ENCODE measurements at places on chromosomes 5 and 9.
A peak's percentile ranks its signal among the peaks of the same experiment; 100 is the strongest.

- no peaks in the 10 kb centered on the region for H3K27me3 ChIP-seq
- no peak for DNase-seq
- peaks cover 9% of the 10 kb centered on the region for H3K36me3 ChIP-seq
- H3K4me1 ChIP-seq: peaks cover 6% of the 10 kb centered on the region
These were observed 19.7 kb downstream of the KDM3B start for GRCh38 chr5:138372225-138372624.

GRCh38 chr9:115596021-115596745, 478.2 kb upstream of the TNC start:
- H3K27ac ChIP-seq: no peak overlapping the region
- H3K27me3 ChIP-seq: no peaks in the 10 kb centered on the region
- H3K4me1 ChIP-seq: peaks cover 5% of the 10 kb centered on the region
- no peak overlapping the region for H3K4me3 ChIP-seq

DNA sequence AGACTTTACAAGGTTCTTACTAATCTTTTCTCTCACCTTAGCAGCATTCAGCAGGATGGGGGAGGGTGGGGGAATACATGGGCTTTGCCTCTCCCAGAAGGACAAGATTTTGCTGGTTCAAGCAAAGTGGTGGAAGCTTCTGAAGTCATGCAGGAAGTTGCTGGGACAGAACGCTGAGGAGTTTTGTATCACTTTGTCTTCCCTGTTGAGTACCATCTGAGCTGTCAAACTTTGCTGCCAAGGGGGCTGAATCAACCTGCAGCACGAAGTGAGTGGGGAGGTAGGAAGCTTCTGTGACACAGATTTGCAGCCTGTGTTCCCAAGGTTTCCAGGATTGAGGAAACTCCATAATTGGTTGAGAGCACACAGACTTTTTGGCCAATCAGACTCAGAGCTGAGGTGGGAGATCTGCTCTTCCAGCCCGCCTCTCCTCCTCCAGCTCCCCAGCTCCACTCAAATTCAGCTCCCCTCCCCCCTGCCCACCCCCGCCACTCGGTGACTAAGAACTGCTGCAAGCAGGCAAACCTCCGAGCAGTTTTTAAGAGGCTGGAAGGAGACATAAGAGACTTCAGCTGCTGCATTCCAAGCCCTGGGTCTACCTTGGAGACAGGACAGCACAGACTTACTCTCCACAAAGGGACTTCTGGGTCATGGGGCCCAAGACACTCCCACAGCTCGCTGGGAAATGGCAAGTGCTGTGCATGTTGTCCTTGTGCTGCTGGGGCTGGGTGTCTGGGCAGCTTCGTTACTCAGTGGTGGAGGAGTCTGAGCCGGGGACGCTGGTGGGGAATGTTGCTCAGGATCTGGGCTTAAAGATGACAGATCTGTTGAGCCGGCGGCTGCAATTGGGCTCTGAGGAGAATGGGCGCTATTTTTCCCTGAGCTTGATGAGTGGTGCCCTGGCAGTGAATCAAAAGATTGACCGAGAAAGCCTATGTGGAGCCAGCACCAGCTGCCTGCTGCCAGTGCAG, at the start of gene PCDHGC5:
Gene PCDHGC5, plus strand, starts transcription at position 491 of the 971 bp plus-strand sequence. Its CDS starts 160 bp downstream, at position 651.
- H3K4me3 ChIP-seq: no peak within 1 kb of the TSS
- H3K27me3 ChIP-seq: peaks cover 9% of the 10 kb centered on the region
- H3K4me1 ChIP-seq: peaks cover 21% of the 10 kb centered on the region
- peak within 1 kb of the TSS; percentile 7 for H3K27ac ChIP-seq

GRCh38 chr9:16458696-16459420, 411.6 kb downstream of the BNC2 start:
- H3K27ac ChIP-seq: no peak overlapping the region
- no peak overlapping the region for H3K4me3 ChIP-seq
- no peaks in the 10 kb centered on the region for H3K27me3 ChIP-seq

DNA sequence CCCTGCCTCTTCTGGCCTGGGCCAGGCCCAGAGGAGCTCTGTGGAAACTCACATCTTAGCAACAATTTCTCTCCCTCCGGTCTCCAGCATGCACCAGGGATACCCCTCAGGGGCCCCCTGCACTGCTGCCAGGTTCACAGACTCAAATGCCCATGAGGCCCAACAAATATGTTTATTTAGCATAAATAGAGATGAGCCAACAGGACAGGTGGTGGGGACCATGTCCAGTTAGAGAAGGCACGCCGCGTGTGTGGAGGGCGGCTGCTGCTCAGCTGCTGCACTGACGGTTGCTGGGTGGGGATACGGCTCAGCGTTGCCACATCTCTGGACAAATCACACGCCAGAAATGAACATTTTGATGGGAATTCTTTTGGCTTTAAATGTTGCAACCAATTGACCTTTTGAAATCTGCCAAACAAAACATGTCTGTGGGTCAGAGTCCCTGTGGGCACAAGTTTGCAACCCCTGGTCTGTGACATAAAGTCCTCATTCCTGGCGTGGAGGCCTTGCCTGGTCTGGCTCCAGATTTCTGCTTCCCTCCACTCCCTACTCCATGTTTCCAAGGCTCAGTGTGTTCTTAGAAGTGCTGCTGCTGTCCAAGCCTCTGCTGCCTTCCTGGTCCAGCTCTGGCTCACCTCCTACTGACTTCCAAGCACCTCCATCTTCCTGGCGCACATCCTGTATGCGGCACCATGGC, 88.9 kb downstream of the AMBP start:
- no peak overlapping the region for H3K27ac ChIP-seq
- DNase-seq: no peak

- no peaks in the 10 kb centered on the region for H3K36me3 ChIP-seq
- no peaks in the 10 kb centered on the region for H3K27me3 ChIP-seq
- no peaks in the 10 kb centered on the region for H3K4me1 ChIP-seq
- no peak for DNase-seq
- H3K4me3 ChIP-seq: no peak overlapping the region
These were observed 75.6 kb downstream of the RALGPS1 start for GRCh38 chr9:126989847-126990842.
